EH (cell line): ENCODE measurements at places on chromosomes 1 and 21.

- DNase-seq, result no peak
Observed at GRCh38 chr1:83918688-83919285, 80.1 kb downstream of the TTLL7 start.

- peak; percentile 60 for DNase-seq
Observed at GRCh38 chr1:218351391-218352074, 6.4 kb downstream of the TGFB2 start.

GRCh38 chr1:154730986-154731489, 123.1 kb upstream of the ADAR start:
- peak; percentile 63 for DNase-seq

GRCh38 chr1:22749503-22749902, 38.9 kb downstream of the EPHB2 start:
- DNase-seq, result no peak

GRCh38 chr1:94106716-94107115, 14.2 kb downstream of the ABCA4 start:
- DNase-seq, result peak; percentile 44

DNA sequence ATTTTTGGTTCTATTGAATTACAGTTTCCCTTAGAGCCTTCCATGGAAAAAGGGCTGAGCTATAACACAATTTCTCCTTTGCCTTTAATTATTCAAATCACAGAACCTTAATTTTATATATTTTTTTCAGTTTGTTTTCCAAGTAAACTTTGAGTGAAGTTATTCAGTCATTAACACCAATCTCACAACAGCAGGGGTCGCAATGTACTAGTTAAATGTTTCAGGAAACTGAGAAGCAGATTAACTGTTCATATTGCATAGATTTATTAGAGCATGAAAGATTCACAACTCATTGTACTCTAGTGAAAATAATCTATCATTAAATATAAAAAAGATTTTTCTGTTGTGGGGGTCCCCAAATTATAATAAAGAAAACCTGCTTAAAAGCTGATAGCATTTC, 64.1 kb downstream of the KIFAP3 start:
- peak; percentile 65 for DNase-seq

- DNase-seq, result no peak
Observed at GRCh38 chr1:238664139-238664538, 722.2 kb upstream of the CHRM3 start.

DNA sequence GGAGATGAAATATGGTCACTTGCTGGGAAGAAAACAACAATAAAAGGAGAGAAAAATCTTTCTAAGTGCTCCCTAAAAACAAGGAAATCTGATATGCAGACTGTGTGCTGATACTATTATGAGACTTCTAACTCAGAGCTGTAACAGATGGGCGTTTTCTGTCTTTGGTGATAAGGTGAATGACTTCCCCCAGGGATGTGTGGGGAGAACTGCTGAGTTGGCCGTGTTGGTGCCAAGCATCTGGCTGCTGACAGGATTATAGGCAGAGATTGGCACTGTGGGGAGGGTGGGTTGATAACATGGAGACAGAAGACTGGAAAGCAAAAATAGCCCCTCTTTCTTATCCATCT, 438.5 kb upstream of the PLXNA2 start:
- no peak for DNase-seq

- DNase-seq, result peak; percentile 100
Observed at GRCh38 chr1:162003061-162003829, 20.4 kb downstream of the OLFML2B start.

DNA sequence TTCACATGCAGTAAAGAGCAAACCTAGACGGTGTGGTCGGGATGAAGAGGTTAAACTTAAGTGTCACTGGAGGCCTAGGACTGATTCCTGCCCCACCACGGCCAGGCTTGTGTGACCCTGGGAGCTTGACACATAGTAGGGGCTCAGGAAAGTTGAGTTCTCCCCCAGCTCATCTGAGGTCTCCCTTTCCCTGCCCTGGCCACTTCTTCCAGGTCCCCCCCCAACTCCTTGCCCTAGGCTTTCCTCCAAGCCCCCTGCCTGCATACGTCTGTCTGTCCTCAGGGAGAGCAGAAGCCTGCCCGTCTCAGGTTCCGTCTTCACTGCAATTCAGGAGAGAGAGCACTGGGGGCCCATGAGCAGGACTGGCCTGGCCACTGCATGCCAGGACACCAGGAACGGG, 225.8 kb downstream of the PTPRU start:
- no peak for DNase-seq
